ENCODE measurements at places on chromosomes 4 and X.

DNA sequence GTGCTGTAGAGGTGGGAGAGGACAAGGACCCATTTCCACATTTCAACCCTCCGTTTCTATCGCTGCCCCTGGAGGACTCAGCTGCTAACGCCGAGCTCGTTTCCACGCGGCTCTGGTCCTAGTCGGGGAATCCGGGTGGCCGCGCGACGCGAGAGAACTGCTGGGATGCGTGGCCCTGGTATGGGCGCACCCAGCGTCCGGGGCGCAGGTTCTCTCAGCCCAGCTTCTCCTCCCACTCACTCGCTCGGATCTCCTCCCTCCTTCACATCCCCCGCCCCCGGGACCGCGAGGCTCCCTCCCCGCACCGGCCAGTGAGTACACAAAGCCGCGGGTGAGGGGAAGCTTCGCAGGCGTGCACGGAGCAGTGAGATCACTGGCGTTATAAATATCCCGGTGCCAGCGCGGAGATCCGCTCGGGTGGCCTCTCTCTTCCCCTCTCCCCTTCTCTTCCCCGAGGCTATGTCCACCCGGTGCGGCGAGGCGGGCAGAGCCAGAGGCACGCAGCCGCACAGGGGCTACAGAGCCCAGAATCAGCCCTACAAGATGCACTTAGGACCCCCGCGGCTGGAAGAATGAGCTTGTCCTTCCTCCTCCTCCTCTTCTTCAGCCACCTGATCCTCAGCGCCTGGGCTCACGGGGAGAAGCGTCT is at the start of gene FGF5:
FGF5 (plus strand) TSS at position 412 of the 649 bp plus-strand sequence; CDS start at position 573, 161 bp downstream.
- peak; percentile 78 for DNase-seq

DNA sequence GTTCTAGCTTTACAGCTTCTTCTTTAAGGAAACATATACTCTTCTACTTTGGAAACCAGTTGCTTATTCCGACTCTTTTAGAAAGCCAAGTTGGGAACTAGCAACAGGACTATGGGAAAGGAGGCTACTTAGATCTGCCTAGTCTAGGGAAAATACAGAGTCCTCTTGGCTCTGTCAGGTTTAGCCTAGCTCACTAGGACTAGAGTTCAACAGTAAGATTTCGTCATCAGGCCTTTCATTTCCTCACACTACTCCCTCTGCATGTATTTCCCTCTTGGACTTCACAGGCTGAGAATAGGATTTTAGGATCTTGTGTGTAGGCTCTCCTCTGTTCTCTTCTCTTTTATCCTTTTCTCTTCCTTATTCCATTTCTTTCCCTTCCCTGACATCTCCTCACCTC is 409.8 kb downstream of the AR start:
- no peak for DNase-seq

DNA sequence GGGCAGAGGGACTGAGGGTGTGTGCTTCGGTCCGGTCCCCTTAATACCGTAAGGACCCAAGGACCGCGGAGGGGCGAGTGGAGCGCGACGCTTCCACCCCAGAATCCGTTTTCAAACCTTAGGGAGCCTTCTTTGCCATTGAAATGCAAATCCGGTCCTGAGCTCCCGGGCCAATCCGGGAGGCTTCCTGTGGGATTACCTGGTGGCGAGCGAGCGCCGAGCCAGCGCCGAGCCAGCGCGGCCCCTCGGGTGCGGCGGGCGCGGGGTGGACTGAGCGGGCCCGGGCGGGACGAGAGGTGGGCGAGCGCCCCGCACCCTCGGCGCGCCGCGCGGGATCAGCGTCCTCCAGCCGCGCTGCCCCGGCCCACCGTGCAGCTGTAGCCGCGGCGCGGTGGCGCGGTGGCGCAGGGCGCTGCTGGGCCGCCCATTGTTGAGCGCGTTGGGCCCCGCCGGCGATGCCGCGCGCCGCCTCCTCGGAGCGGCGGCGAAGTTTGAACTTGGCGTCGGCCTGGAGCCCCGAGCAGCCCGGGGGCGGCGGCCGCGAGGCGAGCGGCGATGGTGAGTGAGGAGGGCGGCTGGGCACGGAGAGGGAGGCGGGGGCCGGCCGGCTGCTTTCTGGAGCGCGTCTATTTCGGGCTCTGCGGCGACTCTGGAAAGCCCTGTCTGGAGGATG is 208.7 kb downstream of the SOWAHB start:
- no peak for DNase-seq

DNA sequence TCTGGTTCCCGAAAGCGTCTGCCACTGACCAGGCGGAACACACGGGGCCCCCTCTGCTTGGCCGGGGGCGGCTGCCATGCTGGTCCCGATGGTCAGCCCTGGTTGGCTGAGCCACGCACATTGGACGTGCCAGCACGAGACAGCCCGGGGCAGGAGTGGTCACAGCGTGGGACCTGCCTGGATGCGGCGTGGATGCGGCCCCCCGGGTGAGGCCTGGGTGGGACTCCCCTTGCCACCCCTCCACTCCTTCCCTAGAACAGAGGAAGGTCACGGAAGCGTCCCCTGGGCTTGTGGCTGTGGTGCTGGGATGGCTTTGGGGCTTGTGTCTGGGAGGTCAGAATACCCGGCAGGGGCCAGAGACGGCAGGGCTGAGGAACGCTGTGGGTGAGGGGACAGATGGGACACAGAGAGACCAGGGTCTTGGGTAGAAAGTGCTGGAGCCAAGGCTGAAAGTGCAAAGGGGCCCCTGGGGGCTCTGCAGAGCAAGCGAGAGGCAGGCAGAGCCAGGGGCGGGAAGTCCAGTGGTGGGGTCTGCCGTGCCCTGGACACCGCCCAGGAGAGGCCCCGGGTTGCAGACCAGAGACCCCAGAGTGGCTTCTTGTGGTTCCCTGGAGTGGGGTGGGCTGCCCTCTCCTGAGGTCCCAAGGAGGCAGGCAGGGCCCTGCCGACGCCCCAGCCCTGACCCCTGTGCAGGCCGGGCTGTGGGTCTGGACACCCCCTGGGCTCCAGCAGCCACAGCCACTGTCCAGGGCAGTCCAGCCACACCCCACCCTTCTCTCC is 8.6 kb upstream of the CPLX1 start:
- no peak for DNase-seq

DNA sequence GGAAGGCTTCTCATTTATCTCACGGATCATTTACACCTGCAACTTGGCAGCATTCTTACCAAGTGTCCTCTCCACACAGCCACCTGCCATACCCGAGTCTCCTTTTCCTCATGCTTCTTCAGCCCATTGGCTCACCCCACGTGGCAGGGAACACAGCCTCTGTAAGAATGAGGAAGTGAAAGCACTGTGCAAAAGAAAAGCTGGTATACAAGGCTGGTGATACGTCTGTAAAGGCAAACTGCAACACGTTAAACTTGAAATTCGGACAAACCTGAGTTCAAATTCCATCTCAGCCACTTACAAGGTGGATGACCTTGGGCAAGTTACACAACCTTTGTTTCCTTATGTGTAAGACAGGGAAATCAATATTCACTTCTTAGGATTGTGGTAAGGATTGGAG is 164.0 kb upstream of the RASGEF1B start:
- no peak for DNase-seq

- no peak for DNase-seq
Observed at GRCh38 chr4:90246816-90247215, 119.6 kb downstream of the CCSER1 start.

GRCh38 chr4:106444557-106444956 is 76.0 kb upstream of the GIMD1 start:
- no peak for DNase-seq

DNA sequence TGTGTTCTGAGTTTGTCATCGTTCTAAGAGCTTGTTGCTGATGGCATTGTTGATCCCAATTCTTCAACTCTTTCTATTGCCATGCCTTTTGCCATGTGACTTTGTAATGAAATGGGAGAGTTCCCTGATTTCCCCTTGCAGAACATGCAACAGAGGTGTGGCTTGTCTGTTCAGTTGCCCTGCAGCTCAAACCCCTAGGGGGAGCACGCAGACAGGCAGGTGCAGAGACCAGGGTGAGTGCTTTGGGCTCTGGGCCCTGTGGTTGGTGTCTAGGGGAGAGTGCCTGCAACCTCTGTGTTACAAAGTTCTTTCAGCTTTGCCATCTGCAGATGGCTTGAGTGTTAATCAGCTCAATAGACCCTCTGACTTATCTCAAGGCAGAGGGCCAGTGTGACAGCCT is 332.7 kb downstream of the MID1IP1 start:
- no peak for DNase-seq

DNA sequence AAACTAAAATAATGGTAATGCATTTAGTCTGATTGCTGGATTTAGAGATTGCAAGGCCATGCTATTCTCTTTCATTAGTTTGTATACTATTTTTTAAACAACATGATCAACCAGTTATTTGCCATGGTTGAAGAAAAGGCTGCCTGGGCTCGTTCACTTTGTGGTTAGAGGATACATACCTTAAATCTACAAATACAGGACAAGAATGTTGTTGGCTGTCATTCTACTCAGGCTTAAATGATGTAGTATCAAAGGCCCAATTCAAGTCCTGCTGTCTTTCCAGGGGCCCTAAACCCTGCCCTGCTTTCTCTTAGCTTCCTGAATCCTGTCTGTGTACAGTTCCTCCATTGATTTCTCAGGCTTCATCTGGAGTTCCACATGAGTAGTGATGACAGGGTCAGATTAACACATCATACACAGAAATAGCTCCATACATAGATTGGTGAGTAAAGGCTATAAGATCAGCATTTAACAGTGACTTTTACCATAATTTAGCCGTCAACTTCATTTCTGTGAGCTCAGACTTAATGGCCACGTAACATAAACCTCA is 114.9 kb upstream of the GPRIN3 start:
- DNase-seq: no peak

DNA sequence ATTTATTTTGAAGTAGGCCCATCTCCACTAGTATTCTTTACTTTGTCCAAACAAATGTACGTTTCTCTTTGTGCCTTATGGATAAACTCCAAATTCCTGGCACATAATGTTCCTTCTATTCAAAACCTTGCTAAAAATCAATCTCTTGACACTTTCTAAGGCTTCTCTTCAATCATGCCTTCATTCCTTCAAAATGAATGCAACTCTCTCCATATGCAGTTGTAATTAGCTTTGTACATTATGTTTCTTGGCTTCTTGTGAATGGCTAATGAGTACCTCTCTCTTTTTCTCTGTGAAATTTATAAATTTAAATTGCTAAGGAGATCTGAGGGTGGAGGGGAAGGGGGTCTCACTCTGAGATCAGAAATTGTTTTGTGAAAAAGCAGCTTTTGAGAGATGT is 24.0 kb upstream of the ANK2 start:
- DNase-seq: no peak

Measured in HAP-1 (cell line).